ENCODE measurements at places on chromosomes 11 and 22. TPM values are rescaled to one million over a fixed set of nuclear protein-coding genes. Genes with fewer than 3 reads are reported as not detected.

- DNase-seq, result no peak
Measured at GRCh38 chr11:35066030-35066429, 72.9 kb upstream of the CD44 start.

Gene CRYBB2
- total RNA-seq, result not detected

Gene CALCA
- not detected for total RNA-seq

- DNase-seq, result no peak
Measured at GRCh38 chr22:43831561-43832392, 19.7 kb upstream of the EFCAB6 start.

DNA sequence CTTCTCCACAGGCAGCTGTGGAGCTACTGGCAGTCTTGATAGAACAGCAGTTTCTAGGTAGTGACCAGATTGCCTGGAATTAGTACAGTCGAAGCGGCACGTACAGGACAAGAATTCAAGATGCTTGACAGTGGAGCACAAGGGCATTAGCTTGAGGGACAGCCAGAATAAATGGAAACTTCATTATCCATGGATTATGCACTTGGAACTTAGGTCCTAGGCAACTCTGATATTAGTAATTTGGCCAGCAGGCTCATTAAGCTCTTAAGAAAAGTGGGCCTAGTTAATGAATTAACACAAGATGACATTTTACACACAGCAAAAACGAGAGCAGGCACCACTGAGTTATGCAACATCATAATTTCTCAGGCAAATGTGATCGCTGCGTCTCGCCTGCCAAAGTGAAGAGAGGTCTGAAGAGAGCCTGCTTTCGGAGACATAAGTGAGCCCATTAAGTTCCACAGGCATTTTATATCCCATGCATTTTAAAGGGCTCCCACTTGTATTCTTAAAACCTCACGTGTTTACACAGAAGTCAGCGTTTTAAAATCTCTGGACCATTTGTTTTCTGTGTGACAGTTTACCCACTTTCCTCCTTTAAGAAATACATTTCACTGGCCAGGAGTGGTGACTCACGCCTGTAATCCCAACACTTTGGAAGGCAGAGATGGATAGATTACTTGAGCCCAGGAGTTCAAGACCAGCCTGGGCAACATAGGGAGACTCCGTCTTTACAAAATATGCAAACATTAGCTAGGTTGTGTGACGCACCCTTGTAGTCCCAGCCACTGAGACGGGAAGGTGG lies 66.2 kb downstream of the COMMD9 start:
- no peak for DNase-seq

Gene CDON
- total RNA-seq, result 2.9 TPM

DNA sequence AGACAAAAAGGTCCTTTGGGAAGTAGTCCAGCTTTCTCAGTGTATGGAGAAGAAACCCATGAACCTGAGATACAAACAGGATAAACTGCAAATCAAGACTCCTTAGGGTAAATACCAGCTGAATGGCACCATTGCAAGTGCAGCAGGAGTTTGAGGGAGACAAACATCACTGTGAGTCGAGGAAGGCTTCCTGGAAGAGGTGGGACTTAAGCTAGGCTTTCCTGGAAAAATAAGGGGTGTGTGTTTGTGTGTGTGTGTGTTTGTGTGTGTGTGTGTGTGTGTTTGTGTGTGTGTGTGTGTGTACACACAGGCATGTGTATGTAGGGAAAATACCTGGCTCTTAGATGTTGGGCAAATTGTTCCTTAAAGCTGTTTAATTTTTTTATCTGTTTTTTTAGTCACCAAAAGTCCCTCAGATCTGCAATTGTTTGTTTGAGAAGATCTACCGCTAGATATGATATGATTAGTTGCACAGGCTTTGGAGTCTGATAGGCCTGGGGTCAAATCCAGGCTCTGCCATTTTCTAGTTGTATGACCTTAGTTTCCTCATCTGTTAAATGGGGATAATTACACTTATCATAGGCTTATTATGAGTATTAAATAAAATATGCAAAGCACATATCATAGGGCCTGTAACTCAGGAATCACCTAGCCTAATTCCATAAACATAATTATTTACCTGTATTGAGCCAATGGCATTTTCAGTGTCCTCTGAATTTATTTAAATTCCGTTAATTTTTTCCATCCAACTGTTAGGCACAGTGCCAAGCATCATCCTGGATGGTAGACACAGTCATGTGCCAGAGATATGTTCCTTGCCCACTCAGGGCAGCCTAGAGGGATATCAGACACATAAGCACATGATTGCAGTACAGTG lies 85.6 kb upstream of the EED start:
- DNase-seq, result no peak

Gene KCNJ5
- not detected for total RNA-seq

Gene POTEH
- total RNA-seq, result not detected

- no peak for DNase-seq
Measured at GRCh38 chr11:11776714-11777113, 65.1 kb upstream of the USP47 start.

DNA sequence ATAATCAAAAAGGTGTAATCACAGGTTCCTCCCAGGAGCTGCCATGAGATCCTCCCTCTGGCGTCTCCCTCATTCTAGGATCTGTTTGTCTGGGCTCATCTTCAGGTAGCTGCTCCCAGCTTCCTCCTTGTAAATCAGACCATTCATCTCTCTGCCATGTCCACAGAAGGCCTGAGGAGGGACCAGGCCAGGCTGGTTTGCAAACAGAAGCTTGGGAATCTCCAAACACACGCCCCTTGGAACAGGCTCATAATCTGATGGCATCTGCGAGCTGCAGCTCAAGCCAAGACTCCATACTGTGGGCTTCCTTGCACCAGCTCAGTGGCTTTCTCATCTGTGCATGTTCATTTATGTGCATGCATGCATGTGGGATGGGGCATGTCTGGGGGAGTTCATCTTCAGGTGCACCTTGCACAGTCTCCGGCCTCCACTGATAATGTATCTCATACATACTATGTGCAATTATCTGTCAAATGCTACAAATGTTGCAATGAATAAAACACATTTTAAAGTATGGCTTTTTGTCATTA lies 134.9 kb downstream of the NXPE2 start:
- DNase-seq, result no peak

DNA sequence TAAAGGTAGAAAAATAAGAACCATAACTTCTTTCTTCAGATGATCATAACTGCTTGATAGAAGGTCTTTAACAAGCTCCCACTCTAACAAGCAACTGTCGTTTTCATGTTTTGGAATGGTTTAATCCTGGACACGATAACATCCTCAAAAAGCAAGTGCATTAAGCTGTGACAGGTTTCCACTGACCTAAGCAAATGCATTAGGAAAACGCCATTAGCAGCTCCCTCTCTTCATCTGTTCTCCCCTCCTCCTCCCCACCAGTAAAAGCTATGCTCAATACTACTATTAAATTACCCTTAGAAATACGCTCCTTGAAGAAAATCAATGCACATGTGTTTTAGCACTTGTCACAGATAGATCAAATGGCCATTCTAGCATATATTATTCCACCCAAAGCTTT lies 729.4 kb downstream of the OPCML start:
- DNase-seq, result no peak

DNA sequence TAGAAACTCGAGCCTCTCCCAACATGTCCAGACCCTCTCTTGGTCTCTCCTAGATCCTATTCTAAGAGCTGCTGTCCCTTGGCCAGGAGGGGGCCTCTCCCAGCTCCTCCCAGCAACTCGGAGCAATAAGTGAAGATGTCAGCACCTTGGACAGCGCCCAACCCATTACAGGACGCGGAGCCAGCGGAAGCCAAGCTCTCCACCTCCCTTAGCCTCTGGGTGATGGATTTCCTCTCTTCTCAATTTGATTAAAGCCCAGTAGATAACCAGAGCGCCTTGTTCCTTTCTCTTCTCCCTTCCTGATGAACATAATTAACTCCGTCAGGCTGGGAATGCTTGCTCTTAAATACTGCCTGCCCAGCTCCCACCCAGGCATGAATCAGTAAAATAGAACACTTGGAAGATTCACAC lies 26.2 kb upstream of the TPBGL start:
- peak; percentile 72 for DNase-seq

DNA sequence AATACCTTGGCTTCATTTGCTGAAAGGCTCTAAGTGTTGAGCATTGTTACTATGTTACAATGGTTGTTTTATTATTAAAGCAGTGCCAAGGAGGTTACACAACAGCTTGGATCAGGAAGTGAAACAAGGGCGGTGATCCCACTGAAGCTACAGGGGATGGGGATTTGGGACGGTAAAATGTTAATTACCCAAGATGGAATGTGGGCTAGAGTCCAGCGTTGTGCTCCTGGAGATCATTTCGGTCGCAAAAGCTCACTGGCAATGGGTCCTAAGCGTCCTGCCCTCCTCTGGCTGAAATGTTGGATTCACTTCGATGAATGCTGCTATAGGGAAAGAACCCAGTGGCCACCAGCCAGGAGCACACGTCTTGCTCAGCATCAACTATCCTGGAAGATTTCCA lies 48.3 kb downstream of the FAM83F start:
- no peak for DNase-seq

- no peak for DNase-seq
Measured at GRCh38 chr11:58912124-58912523, 27.2 kb upstream of the GLYATL1 start.

Gene OSM
- total RNA-seq, result 5.9 TPM

DNA sequence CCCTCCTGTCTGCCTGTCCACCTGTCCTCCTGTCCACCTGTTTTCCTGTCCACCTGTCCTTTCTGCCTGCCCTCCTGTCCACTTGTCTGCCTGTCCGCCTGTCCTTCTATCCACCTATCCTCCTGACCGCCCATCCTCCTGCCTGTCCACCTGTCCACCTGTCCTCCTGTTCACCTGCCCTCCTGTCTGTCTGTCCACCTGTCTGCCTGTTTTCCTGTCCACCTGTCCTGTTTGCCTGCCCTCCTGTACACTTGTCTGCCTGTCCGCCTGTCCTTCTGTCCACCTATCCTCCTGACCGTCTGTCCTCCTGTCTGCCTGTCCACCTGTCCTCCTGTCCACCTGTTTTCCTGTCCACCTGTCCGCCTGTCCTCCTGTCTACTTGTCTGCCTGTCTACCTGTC lies 682.8 kb downstream of the TBC1D22A start:
- DNase-seq, result no peak

Gene NCAPH2
- 110 TPM for total RNA-seq

DNA sequence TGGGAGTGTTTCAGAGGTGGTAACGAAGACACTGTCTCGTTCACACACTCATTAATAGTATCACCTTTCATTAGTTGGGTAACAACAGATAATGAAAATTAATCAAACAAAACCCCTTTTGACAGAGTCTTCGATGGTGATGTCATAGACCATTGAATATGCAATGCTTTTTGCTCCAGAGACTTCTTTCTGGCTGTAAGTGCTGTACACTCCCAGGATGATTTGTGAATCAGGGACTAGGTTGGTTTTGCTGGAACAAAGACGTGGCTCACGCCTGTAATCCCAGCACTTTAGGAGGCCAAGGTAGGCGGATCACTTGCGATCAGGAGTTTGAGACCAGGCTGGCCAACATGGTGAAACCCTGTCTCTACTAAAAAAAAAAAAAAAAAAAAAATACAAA lies 9.5 kb upstream of the RASSF10 start:
- DNase-seq, result no peak

Gene C11orf91
- not detected for total RNA-seq

GRCh38 chr11:110314366-110315095 lies 18.1 kb upstream of the RDX start:
- DNase-seq, result no peak

DNA sequence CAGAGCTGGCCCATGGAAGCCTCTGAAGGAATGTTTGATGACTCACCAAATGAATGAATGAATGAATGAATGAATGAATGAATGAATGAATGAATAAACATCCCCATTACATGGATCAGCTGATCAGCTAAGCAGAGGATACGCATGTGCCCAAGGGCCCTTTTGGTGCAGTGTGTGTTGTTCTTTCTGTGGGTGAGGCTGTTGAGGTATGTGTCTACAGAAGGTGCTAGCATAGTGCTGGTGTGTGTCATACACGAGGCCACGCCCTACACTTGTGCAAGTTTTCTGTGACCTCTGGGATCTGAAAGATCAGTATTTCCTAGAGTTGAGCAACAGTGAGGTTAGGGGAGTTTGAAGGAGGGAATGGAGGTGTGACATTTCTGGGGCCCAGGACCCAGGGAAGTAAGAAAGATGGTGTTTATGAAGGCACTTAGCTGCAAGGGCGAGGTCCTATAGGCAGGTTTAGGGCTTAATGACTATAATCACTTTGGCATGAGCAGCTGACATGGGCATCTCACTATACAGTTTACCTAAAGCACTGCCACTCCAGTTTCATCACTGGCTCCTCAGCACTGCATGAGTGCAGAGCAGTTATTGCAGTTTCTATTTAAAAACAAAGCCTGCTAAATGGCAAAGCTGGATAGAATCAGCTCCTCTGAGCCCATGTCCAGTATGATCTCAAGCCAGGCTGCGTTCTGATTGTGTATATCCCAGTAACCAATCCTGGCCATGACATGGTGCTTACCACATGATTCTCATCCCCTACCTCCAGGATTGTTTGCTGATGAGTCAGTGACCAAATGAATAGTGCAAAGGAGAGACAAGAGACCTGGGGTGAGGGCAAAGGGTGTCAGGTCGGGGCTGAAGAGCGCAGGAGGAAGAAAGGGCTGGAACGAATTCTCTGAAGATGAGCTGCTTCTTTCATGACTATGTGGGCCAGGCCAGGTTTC lies 36.4 kb upstream of the E2F8 start:
- DNase-seq, result no peak

DNA sequence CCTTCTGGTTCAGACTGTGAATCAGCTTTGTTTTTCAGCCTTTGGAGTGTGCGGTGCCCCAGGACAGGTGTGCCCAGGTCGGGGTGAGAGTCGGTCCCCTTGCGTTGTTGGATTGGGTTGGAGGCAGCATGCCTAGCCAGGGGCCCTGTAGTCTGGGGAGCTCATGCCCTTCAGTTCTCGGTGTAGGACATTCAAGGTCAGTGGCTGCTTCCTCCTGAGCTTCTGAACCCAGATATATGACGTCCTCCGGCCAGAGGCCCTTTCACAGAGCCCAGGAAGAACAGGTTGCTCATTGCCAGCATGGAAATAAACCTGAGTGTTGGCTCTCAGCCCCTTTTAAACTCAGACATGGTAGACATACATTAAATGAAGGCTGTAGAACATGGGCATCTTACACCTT lies 2.7 kb downstream of the CSRP3 start:
- DNase-seq, result no peak

Gene MMP27
- not detected for total RNA-seq

Gene OR51B2
- not detected for total RNA-seq

Gene GNAZ
- 0.70 TPM for total RNA-seq

GRCh38 chr22:45421349-45422055 lies 8.0 kb downstream of the RIBC2 start:
- DNase-seq, result no peak

Gene IL10RA
- total RNA-seq, result 375 TPM

Measured in T-cell (primary cell).